Activated CD8-positive, alpha-beta T cell treated with anti-CD3 and anti-CD28 coated beads for 36 hours (primary cell): ENCODE measurements at places on chromosomes 6 and 20. TPM values are rescaled to one million over a fixed set of nuclear protein-coding genes. Genes with fewer than 3 reads are reported as not detected.

Gene EFCAB8
- 0.89 TPM for total RNA-seq

GRCh38 chr6:13725570-13725969, 13.9 kb upstream of the RANBP9 start:
- no peaks in the 10 kb centered on the region for H3K36me3 ChIP-seq
- peak overlapping the region; percentile 29 for H3K4me3 ChIP-seq
- H3K27ac ChIP-seq: peak overlapping the region; percentile 83
- DNase-seq: peak; percentile 66
- H3K4me1 ChIP-seq: peaks cover 45% of the 10 kb centered on the region

Gene KCNK17
- total RNA-seq: not detected

Gene ZC3H12D
- 39.0 TPM for total RNA-seq

Gene TINAG
- not detected for total RNA-seq

- H3K36me3 ChIP-seq: peaks cover 69% of the 10 kb centered on the region
- peaks cover 61% of the 10 kb centered on the region for H3K4me1 ChIP-seq
- no peak for DNase-seq
- peak overlapping the region; percentile 99 for H3K27ac ChIP-seq
Measured at GRCh38 chr20:44970243-44970757, 4.0 kb downstream of the STK4 start.

Gene CLIC5
- 1.1 TPM for total RNA-seq

- H3K36me3 ChIP-seq: no peaks in the 10 kb centered on the region
- H3K4me3 ChIP-seq: no peak overlapping the region
- H3K4me1 ChIP-seq: no peaks in the 10 kb centered on the region
- H3K27ac ChIP-seq: no peak overlapping the region
Measured at GRCh38 chr20:37574199-37574890, 46.7 kb upstream of the BLCAP start.

DNA sequence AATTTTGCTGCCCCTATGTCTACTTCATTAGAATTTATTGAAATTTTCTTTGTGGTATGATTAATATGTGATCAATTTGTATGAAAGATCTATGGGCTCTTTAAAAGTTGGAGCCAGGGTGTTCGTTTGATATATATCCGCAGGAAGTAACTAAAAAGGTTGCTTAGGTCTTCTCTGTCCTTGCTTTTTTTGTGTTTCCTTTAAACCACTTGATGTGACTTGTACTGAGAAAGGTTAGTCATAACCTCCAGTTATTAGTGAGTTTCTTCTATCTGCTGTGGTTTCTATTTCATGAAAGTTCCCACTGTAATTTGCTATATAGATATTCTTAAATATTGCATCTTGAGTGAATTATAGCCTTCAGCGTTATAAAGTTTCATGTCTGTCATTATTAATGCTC, 585.3 kb upstream of the ARID1B start:
- no peaks in the 10 kb centered on the region for H3K27me3 ChIP-seq
- no peak for DNase-seq
- no peak overlapping the region for H3K4me3 ChIP-seq
- H3K36me3 ChIP-seq: peaks cover 1% of the 10 kb centered on the region

Gene LMBRD1
- 14.6 TPM for total RNA-seq

DNA sequence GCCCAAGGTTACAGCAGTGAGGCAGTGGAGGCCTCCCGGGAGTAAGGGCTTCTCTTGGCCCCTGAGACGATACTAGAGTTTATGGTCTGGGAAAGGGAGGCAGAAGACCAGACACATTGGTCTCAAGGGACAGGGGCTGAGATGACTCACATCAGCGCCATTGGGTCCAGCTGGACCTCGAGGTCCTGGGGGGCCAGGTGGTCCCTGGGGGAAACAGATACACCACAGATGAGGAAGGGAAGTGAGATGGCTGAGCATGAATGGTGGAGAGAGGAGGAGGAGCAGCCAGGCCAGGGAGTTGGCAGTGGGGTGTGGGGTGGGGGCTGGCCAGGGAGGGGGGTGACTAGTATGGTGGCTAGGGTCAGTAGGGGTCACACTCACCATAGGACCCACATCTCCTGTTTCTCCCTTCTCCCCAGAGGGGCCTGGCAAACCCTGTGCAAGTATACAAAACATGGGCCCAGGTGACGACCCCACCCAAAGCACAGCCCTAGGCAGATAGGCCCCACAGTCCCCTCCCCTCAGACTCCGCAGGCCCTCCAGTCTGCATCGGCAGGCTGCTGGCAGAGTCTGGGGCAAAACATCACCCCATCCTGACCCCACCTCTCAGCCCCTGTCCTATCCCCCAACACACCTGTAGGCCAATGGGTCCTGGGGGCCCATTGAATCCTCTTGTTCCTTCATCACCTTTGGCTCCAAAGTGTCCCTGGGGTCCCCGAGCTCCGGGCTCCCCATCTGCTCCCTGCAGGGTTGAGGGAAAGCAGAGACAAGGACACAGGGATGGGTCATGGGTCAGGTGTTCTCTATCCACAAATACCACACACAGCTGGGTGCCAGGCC, 21.9 kb downstream of the COL11A2 start:
- no peak overlapping the region for H3K27ac ChIP-seq
- no peaks in the 10 kb centered on the region for H3K27me3 ChIP-seq
- H3K4me3 ChIP-seq: no peak overlapping the region
- DNase-seq: no peak
- H3K36me3 ChIP-seq: no peaks in the 10 kb centered on the region

Gene CCM2L
- not detected for total RNA-seq

DNA sequence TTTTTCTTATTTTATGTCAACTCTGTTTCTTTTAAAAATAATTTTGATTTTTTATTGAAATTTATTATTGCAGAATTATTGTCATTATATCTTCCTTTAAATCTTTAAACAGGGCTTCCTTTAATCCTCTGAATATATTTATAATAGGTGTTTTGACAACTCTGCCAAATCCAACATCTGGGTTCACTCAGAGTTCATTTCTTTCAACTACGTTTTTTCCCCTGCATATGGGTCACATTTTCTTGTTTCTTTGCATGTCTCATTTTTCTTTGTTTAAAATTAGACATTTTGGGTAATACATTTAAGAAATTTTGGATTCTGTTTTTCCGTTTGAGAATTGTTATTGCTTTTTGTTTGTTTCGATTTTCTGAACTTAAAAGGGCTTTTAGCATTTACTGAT, 655.1 kb upstream of the CITED2 start:
- no peak overlapping the region for H3K27ac ChIP-seq
- H3K4me3 ChIP-seq: no peak overlapping the region
- DNase-seq: no peak
- peaks cover 9% of the 10 kb centered on the region for H3K27me3 ChIP-seq
- H3K36me3 ChIP-seq: no peaks in the 10 kb centered on the region
- no peaks in the 10 kb centered on the region for H3K4me1 ChIP-seq

- no peaks in the 10 kb centered on the region for H3K27me3 ChIP-seq
- DNase-seq: no peak
- no peak overlapping the region for H3K4me3 ChIP-seq
- H3K4me1 ChIP-seq: peaks cover 7% of the 10 kb centered on the region
- no peak overlapping the region for H3K27ac ChIP-seq
- no peaks in the 10 kb centered on the region for H3K36me3 ChIP-seq
Measured at GRCh38 chr6:108549741-108550140, 11.0 kb upstream of the FOXO3 start.

DNA sequence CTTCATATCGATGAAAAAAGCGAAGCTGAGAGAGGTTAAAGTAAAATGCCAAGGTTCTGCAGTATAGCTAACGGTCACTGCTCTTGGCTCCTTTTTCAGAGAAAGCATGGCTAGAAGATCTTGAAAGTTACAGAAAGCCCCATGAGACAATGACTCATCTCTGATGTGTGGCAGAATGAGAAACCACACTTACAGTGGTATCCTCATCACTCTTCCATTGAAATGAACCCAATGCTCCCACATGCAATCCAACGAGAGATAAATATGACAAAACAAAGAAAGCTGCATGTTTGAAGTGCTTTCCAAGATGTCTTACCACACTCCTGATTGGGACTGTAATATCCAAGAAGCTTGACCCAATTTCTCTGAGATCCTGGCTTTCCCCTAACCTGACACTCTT, 694.9 kb downstream of the PRKN start:
- no peak overlapping the region for H3K4me3 ChIP-seq
- H3K36me3 ChIP-seq: no peaks in the 10 kb centered on the region
- no peaks in the 10 kb centered on the region for H3K27me3 ChIP-seq
- peaks cover 4% of the 10 kb centered on the region for H3K4me1 ChIP-seq
- H3K27ac ChIP-seq: no peak overlapping the region

DNA sequence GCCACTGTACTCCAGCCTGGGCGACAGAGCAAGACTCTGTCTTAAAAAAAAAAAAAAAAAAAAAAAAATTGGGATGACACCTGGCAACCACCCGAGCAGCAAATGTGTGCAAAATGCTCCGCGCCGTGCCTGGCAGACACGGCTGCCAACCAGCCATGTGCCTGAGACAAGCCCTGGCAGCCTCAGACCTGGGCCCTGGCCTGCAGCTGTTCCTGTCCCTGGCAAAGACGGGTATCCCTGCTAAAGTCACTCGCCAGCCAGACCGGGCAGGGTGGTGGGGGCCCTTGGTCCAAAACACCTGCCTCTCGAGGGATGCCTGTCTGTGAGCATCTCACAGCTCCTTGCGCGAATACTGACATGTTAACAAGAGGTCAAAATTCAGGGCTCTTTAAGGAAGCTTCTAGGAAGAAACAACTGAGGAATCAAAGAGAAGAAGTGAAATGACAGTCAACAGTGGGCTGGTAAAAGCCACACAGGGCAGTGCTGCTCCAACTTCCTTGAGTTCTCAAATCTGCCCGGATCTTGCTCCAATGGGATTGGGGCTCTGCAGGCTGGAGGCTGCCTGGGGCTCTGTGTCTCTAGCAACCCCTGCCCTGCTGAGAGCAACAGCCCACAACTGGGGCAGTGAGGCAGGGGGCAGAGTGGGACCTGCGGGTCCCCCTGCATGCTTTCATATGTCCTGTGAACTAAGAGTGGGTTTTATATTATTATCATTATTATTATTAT, 53.4 kb downstream of the SYTL3 start:
- H3K27me3 ChIP-seq: no peaks in the 10 kb centered on the region
- H3K36me3 ChIP-seq: peaks cover 27% of the 10 kb centered on the region
- H3K4me1 ChIP-seq: peaks cover 31% of the 10 kb centered on the region
- H3K27ac ChIP-seq: no peak overlapping the region
- DNase-seq: no peak

GRCh38 chr20:57051096-57051495, 215.3 kb downstream of the BMP7 start:
- no peak for DNase-seq
- no peak overlapping the region for H3K27ac ChIP-seq
- H3K4me1 ChIP-seq: no peaks in the 10 kb centered on the region
- no peak overlapping the region for H3K4me3 ChIP-seq
- H3K36me3 ChIP-seq: no peaks in the 10 kb centered on the region

DNA sequence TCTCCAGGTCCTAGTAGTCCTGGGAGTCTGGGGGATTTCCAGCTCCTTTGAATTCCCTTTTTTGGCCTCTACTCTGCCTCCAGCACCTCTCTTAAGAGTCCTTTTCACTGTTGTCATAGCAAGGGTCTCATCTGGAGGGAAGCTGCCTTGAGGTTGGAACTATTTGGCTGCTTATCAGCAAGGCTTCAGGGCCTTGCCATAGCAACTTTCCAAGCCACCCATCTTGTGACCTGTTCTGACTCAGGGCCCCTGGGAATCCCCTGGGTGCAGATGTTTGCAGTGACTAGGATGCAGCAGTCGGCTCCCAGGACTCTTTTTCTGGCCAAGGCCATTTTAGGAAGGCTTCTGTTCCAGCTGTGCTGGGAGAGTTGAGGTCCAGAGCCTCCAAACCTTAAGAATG, 12.4 kb downstream of the PKIG start:
- DNase-seq: peak; percentile 45
- no peaks in the 10 kb centered on the region for H3K36me3 ChIP-seq
- peaks cover 12% of the 10 kb centered on the region for H3K4me1 ChIP-seq
- no peaks in the 10 kb centered on the region for H3K27me3 ChIP-seq
- no peak overlapping the region for H3K27ac ChIP-seq
- H3K4me3 ChIP-seq: no peak overlapping the region

GRCh38 chr6:55696041-55696440, 117.0 kb upstream of the HMGCLL1 start:
- no peak overlapping the region for H3K27ac ChIP-seq
- H3K4me1 ChIP-seq: no peaks in the 10 kb centered on the region
- H3K4me3 ChIP-seq: no peak overlapping the region

Gene C6orf52
- 2.6 TPM for total RNA-seq

DNA sequence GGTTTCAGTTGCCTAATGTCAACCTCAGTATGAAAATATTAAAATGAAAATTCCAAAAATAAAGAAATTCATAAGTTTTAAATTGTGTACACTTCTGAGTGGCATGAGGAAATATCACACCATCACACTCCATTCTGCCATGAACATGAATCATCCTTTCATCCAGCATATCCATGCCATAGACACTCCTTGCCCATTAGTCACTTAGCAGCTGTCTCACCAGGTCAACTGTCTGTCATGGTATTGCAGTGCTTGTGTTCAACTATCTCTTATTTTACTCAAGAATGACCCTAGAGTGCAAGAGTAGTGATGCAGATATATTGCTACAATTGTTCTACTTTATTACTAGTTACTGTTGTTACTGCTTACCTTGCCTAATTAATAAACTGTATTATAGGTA, 712.4 kb downstream of the EPHA7 start:
- no peaks in the 10 kb centered on the region for H3K27me3 ChIP-seq
- H3K36me3 ChIP-seq: no peaks in the 10 kb centered on the region
- no peak overlapping the region for H3K4me3 ChIP-seq
- no peak for DNase-seq
- no peaks in the 10 kb centered on the region for H3K4me1 ChIP-seq

GRCh38 chr6:40715570-40716403, 128.6 kb upstream of the LRFN2 start:
- DNase-seq: no peak
- H3K36me3 ChIP-seq: no peaks in the 10 kb centered on the region
- peaks cover 4% of the 10 kb centered on the region for H3K27me3 ChIP-seq
- peaks cover 10% of the 10 kb centered on the region for H3K4me1 ChIP-seq
- H3K27ac ChIP-seq: no peak overlapping the region

GRCh38 chr6:10316373-10316721, 98.5 kb downstream of the TFAP2A start:
- no peak for DNase-seq
- no peak overlapping the region for H3K27ac ChIP-seq
- no peak overlapping the region for H3K4me3 ChIP-seq

DNA sequence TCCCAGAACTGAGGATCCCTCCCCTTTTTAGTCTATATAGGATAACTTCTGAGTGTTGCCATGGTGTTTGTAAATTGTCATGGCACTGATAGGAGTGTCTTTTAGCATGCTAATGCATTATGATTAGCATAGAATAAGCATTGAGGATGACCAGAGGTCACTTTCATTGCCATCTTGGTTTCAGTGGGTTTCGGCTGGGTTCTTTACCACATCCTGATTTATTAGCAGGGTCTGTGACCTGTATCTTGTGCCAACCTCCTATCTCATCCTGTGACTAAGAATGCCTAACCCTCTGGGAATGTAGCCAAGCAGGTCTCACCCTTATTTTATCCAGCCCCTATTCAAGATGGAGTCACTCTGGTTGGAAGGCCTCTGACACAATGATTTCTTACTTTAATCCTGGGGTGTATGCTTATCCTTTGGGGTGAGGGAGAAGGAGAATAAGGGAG, 19.6 kb downstream of the WFDC2 start:
- no peaks in the 10 kb centered on the region for H3K36me3 ChIP-seq
- H3K27ac ChIP-seq: no peak overlapping the region
- no peak overlapping the region for H3K4me3 ChIP-seq

GRCh38 chr6:102085257-102085656, 691.7 kb downstream of the GRIK2 start:
- H3K4me1 ChIP-seq: no peaks in the 10 kb centered on the region
- H3K27me3 ChIP-seq: no peaks in the 10 kb centered on the region
- H3K27ac ChIP-seq: no peak overlapping the region
- H3K4me3 ChIP-seq: no peak overlapping the region
- DNase-seq: no peak
- no peaks in the 10 kb centered on the region for H3K36me3 ChIP-seq
